ENCODE measurements at places on chromosomes 5 and 9. TPM values are rescaled to one million over a fixed set of nuclear protein-coding genes. Genes with fewer than 3 reads are reported as not detected.

SURF1 gene
- total RNA-seq: 53.5 TPM

FRMPD1 gene
- 5.9 TPM for total RNA-seq

NTNG2 gene
- total RNA-seq: 3.5 TPM

GHR gene
- 4.4 TPM for total RNA-seq

KIF27 gene
- total RNA-seq: 7.9 TPM

FIBCD1 gene
- total RNA-seq: 6.0 TPM

ESM1 gene
- total RNA-seq: 0.40 TPM

DNA sequence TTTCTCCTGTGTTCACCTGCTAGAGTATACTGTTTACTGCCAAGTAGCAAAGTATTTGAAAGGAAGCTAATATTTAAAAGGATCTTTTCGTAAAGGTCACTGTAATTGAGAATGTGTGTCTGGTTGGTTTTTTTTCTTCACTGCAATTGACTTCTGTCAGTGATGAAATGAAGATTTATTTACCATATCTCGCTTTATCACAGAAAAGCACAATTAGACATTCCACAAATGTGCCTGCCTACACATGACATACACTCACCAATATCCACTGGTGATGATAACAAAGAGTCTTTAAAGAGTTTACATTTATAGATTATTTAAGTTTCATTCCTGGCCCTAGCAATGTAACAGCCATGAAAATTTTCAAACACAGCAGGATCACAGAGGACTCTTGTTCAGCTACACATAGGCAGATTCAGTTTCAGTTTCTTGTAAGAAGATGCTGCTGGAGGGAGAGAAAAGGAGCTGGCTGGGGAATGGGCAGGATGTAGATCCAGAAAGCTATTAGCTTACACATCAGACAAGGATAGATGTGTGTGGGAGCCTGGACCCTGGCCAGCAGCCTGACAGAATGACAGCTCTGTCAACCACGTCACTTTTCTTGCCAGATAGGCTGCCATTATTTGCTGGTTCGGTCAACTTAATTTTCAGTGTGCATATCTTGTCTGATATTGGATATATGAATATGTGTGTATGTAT is 104.0 kb downstream of the GDNF start:
- no peak for DNase-seq

GRCh38 chr9:92763721-92764380 is 782 bp downstream of the BICD2 start:
- DNase-seq: no peak

DNA sequence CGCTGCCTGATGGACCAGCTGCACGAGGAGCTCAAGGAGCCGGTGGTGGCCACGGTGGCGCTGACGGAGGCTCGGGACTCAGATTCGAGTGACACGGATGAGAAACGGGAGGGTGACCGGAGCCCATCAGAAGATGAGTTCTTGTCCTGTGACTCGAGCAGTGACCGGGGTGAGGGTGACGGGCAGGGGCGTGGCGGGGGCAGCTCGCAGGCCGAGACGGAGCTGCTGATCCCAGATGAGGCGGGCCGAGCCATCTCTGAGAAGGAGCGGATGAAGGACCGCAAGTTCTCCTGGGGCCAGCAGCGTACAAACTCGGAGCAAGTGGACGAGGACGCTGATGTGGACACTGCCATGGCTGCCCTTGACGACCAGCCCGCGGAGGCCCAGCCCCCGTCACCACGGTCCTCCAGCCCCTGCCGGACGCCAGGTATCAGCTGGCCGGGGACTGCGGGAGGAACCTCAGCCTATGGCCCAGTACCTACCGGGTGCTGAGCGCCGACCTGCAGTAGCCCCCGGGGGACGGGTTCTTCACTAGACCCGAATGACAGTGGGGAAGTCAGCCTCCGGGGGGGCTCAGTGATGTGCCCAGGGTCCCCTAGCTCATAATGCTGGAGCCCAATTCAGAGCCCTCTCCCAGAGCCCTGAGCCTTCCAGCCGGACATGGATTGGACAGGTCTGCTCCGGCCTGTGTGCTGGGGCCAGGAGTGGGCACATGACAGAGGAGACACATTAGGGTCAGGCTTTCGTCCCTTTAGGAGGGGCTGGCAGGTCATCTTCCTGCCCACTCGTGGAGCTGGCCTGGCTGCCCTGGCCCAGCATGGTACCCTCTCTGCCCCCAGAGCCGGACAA is 33.0 kb downstream of the USP20 start:
- no peak for DNase-seq

DNA sequence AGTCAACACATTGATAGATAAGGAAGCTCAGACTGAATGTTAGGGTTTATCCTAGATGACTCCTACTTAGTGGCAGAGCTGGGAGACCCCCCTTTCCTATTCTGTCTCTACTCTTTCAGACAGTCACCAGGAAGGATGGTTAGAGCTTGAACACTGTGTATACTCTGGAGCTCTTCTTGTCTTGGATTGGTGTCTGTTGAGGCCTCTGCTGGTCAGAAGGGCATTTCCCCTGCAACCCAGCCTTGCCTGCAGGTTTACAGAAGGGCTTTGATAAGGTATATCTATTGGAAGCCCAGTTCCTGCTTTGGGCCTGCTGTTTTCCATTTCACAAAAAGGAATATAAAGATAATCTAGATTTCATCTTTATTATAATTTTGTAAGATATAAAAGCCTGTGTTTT is 71.8 kb downstream of the KDM4C start:
- DNase-seq: no peak

- DNase-seq: no peak
Measured at GRCh38 chr5:138932171-138932810, 57.2 kb upstream of the LRRTM2 start.

DNA sequence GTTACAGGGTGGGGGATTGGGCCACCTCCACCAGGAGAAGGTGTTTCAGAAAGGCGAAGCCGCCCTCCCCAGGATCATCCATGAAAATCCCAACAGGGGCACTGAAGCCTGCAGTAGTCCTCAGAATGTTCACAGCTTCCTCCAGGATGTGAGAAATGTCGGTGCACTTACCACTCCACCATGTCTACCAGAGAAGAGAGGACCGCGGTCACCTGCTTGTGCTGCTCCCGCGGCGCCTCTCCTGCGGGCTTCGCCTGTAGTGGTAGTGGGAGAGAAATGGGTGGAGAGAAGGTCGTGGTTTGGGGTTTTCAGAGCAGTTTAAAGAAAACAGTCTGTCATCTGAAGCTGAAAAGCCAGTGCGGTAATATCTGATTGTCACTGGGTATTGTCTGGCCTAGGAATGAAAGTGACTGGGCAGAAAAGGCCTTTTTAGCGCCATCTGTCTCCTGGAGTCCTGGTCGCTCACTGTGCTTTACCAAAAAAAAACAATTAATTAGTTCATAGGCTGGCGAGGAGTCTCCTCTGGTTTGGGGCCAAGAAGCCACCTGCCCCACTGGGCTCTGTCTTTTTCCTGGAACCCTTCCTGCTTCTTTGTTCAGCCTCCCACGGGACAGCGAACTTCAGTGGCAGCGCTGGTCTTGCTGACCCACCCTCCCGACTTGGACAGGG is 23.0 kb upstream of the PPP1R26 start:
- no peak for DNase-seq

DNA sequence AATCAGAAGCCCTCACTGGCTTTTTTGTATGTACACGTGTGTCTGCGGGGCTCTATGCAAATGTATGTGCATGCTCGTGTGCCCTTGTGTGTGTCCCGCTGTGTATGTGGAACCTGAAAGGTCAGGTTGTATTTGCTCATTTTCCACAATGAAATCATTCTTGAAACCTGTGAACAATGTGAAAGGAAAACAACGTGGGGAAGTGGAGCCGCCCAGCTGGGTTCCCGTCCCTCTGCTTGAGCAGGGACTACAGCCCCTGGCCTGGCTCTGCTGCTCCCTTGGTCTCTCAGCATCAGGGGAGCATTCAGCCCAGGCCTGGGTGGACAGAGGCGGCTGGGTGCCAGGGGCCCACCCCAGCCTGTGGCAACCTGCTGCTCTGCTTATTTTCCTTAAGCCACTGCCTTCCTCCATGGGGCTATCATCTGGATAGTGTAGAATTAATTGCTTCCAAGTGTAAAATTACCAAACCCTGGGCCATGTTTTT is 3.0 kb downstream of the ECSCR start:
- DNase-seq: no peak

DNA sequence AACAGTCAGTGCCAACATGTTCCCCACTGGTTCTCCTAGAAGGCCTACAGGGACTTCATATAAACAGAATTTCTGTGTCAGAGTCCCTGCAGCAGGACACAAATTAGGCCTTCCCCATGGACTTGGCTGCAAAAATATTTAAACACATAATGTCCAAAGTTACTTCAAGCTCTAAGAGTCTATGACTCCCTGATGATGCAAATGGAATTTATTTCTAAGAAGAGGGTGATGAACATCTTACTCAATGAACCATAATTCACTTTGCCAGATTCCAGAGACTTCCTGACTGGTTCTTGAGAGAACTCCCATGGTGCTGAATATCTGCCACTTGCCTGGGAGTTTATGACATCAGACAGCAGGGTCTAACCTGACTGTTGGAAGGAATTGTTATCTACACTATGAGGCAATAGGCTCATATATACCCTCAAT is 32.7 kb upstream of the ADRA1B start:
- DNase-seq: no peak

GRCh38 chr9:112043423-112043822 is 131.7 kb downstream of the SUSD1 start:
- DNase-seq: no peak

All from mucosa of gallbladder (tissue), 1 donor.